ENCODE measurements at places on chromosomes 4 and X.
A peak's percentile ranks its signal among the peaks of the same experiment; 100 is the strongest.

DNA sequence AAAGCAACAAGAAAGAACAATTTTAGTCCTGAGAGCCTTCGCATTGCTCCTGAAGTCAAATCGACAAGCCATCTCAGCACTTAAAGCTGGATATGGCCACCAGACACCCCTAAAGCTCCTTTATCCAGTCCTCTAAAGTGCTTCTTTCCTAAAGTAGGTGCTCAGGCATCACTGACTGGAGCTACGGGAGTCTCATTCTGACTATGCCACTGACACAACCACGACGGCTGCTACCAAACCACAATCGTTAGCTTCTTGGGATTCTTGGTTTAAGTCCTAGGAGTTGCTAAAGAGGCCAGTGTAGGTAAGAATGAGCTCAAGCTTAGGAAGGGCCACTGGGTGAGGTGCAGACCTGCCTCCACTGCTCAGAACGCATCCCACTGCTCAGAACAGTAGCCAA lies 1.0 kb downstream of the SLC10A6 start:
- no peak for DNase-seq

DNA sequence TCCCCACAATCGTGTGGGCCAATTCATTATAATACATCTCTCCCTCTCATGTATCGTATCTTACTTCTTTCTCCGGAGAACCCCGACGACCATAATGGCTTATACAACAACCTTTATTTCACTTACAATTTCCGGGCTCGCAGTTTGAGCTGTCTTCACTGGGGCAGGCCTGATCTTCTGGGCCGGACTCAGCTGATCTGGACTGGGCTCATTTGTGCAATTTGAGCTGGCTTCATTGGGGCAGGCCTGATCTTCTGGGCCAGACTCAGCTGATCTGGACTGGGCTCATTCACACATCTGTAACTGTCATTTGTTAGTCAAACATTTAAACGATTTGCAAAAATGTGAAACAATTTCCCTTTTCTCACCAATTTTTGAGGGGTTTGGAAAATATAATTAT lies 171.5 kb upstream of the FRG1 start:
- DNase-seq: no peak

- DNase-seq: no peak
Observed at GRCh38 chrX:115622534-115622933, 61.6 kb downstream of the PLS3 start.

GRCh38 chr4:132572210-132572609 lies 576.9 kb upstream of the PCDH10 start:
- DNase-seq: no peak

DNA sequence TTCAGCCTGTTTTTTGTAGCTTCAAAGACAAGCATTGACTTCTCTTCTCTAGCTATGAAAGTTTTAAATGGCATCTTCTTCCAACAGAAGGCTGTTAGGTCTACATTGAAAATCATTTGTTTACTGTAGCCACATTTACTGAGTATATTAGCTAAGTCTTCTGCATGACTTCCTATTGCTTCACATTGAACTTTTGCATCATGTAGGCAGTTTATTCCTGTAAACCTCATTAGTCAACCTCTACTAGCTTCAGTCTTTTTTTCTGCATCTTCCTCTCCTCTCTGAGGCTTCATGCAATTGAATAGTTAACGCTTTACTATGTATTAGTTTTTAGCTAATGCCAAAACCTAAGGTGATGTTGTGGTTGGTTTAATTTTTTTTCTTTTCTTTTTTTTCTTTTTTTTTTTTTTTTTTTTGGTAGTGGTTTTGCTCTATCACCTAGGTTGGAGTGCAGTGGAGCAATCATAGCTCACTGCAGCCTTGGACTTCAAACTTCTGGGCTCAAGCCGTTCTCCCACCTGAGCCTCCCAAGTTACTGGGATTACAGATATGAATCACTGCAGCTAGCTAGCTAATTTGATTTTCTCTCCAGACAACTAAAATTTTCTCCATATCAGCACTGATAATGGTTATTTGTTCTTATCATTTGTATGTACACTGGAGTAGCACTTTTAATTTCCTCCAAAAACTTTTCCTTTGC lies 3.4 kb downstream of the UGT2A3 start:
- peak; percentile 93 for DNase-seq

DNA sequence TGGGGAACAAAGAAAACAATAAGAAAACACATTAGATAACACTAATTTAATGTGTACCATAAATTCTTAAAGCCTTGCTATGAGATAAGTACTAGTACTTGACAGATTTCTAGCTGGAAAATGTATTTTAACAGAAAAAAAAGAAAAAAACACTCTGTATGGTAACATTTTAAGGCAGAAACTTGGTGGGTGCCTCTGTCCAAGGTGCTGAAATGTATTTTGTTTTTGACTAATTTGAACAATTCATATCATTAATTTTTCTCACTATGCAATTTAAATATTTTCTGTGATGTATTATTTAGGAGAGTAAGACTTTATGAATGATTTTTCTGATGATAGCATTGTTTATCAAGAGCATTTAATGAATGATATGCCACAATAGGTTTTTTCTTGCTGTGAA lies 107.5 kb downstream of the GABRG1 start:
- no peak for DNase-seq

GRCh38 chrX:120790552-120790951 lies 85.1 kb downstream of the CT47B1 start:
- DNase-seq: no peak

DNA sequence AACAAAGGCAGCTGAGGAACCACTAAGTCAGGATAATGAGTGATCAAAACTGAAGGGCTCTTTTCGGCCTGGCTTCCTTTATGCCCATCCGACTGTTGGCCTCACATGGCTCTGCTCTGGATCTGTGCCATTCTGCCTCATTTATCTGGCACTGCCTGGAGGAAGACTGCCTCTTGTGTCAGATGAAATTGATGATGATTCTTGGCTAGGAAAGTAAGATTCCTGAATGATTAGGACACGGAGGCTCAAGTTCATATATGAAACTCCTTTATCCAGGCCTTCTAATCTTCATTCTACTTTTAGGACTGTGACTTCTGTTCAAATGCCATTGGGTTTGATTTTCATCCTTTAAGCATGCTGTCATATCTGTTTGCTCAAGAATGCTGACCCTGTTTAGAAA lies 475.4 kb upstream of the RPS6KA3 start:
- peak; percentile 6 for DNase-seq

- peak; percentile 32 for DNase-seq
Observed at GRCh38 chr4:76955182-76955581, 5.6 kb downstream of the SEPTIN11 start.

- peak; percentile 34 for DNase-seq
Observed at GRCh38 chr4:36399762-36400353, 118.4 kb downstream of the DTHD1 start.

- no peak for DNase-seq
Observed at GRCh38 chr4:132797856-132798255, 351.2 kb upstream of the PCDH10 start.

DNA sequence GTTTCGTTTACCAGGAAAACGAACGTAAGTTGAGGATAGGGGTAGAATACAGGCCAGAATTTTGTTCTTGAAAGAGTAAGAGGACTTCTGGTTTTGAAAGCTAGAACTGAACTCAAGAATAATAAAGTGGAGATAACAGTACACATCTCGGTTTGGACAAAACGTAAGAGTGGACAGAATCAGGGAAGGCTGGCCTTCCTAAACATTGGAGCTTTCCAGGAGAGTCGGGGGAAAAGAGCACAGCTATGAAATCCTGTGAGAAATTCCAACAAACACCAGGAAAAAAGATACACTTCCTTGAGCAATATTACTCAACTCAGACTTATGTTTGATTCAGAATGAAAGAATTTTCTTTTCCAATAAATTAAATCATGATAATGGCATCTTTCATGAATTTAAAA lies 1.2 kb downstream of the CTSO start:
- peak; percentile 54 for DNase-seq

GRCh38 chrX:129600981-129601424 lies 53.8 kb downstream of the APLN start:
- no peak for DNase-seq

DNA sequence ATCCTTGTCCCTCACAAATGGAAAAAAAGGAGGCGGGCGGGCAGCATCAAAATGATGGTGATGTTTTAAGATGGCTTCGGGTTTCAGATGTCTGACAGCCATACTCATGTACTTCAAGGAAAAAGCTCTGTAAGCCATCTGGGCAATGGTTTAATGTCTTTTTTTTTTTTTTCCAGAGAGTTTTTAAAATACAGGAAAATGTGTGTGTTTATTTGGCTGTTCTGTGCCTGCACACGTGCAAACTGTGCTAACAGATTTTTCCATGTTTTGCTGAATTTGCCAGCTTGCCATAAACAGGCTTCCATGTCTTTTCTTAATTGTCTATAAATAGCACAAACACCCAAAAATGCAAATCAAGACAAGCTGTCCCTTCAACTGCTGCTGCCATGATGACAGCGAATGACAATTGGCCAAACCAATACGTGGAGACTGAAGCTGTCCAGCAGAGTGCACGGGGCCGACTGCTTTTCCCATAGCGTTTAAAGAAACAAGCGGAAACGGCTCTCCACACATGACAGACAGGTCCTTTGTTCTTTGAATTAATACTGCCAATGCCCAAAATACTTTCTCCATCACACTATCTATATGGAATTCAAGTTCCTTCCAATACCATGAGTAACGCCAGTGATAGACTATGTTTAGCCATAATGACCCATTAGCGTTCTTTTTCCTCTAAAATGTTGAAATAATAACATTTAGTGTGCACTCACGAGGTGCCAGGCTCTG lies 35.7 kb downstream of the AFAP1 start:
- no peak for DNase-seq

GRCh38 chr4:81424816-81425755 lies 46.6 kb downstream of the RASGEF1B start:
- DNase-seq: no peak

GRCh38 chr4:111986095-111986494 lies 159.2 kb upstream of the FAM241A start:
- DNase-seq: no peak

DNA sequence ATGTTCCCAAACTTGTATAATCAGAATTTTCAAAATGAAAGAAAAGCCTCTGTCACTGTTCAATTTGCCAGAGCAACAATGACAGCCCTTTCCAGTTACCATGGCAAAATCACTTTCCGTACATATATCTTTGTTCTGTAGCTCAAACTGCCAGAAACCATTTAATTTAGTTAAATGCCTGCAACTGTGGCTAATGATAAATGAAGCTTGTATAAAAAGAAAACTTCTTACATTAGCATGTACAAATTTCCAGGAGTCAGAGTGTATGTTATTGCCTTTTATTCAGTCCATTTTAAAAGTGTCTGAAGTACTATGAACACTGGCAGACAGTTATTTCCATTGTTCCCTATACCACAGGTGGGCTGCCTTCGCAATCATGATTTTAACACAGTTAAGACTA lies 30.3 kb downstream of the ARAP2 start:
- no peak for DNase-seq

- no peak for DNase-seq
Observed at GRCh38 chr4:109764376-109764775, 34.5 kb upstream of the PLA2G12A start.

- DNase-seq: no peak
Observed at GRCh38 chrX:44947995-44948394, 75.0 kb downstream of the KDM6A start.

DNA sequence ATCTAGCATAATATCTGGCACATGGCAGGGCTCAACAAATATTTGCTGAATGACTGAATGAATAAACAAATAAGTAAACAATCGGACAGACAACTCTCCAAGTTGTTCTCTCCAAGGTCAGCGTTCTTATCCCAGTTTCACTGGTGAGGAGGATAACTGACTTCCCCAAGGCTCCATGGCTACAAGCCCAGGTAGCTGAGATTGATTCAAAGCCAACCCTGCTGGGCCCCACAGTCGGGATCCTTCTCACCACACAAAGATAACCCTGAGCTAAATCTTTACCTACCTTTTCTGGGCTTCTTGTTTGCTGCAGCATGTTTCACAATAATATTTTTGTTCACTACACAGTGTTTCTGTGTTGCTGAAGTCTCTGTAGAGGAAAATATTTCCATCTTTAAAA lies 54.9 kb downstream of the USP46 start:
- DNase-seq: no peak

DNA sequence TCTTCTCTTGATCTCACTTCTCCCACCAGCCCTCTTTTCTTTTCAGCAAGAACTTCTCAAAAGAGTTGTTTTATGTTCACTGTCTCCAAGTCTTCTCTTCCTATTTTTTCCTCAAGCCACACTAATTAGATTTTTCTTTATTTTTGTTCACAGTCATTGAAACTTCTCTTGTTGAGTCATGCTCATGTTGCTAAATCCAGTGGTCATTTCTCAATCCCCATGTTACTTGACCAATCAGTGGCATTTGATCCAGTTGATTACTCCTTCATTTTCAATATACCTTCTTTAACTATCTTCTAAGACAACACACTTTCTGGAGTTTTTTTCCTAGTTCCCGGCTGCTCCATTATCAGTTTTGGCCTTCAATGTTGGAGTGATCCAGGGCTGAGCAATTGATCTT lies 103.1 kb upstream of the LSM6 start:
- peak; percentile 79 for DNase-seq

GRCh38 chr4:74473155-74473811 lies 28.3 kb downstream of the AREG start:
- peak; percentile 94 for DNase-seq

GRCh38 chr4:1726146-1726934 lies 5.0 kb downstream of the TACC3 start:
- peak; percentile 76 for DNase-seq

DNA sequence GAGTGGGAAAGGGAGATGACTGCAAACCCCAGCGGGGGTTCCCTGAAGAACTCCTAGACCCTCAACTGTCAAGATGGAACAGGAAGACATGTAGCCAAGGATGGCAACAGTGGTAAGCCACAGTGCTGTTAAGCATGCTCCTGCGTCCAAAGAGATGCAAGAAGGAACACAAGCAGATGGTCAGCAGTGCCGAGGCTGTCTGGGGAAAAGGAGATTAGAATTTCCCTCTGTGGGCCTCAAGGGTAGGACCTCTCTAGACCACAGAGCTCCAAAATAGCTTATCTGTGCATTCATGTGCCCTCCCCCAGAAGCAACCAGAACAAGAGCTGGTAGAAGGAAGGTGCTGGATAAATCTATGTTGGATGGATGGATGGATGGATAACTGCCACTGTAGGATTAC lies 82.0 kb upstream of the CPEB2 start:
- DNase-seq: no peak

DNA sequence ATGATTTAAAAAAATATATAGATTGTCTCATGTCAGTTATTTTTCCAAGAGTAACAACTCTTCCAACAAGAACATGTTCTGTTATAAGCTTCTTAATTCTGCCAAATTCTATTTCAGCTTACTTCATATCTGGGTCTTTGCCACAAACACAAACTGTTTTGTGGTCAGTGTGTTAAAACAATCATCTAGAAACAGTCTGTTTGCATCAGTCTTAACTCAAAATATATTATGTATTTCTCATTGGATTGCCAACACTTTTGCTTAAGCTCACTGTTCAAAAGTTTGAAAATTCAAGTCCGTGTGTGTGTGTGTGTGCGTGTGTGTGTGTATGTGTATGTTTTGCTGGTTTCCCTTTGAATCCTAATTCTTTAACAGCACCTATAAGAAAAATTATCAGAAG lies 752.3 kb upstream of the NDST4 start:
- no peak for DNase-seq

- peak; percentile 19 for DNase-seq
Observed at GRCh38 chr4:21882051-21882839, 66.3 kb downstream of the KCNIP4 start.
